ENCODE measurements at places on chromosomes 2 and 18.

DNA sequence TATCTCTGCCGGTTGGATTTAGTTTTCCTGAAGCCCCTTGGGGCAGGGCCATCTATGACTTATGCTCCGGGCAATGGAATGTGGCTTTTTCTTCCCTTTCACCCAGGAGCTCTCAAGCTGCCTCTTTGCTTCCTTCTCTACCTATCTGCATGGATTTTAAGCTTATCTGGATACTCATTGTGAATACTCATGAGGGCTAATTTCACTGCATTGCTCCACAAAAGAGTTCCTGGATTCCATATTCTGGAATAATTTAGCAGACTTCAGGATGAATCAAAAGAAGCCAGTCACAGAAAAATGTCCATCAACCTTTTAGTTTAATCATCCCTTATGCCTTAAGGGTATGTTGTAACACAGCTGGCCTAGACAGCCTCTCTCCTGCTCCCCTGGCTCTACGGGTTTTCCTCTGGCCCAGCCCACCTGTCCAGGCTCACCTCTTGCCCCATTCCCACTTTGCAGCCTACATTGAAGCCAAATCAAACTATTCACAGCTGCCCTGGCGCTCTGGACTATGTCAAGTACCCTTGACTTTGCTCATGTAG is 122.8 kb upstream of the RMDN2 start:
- no peak for DNase-seq

- DNase-seq: no peak
These were observed 44.5 kb upstream of the MYCN start for GRCh38 chr2:15895615-15896469.

DNA sequence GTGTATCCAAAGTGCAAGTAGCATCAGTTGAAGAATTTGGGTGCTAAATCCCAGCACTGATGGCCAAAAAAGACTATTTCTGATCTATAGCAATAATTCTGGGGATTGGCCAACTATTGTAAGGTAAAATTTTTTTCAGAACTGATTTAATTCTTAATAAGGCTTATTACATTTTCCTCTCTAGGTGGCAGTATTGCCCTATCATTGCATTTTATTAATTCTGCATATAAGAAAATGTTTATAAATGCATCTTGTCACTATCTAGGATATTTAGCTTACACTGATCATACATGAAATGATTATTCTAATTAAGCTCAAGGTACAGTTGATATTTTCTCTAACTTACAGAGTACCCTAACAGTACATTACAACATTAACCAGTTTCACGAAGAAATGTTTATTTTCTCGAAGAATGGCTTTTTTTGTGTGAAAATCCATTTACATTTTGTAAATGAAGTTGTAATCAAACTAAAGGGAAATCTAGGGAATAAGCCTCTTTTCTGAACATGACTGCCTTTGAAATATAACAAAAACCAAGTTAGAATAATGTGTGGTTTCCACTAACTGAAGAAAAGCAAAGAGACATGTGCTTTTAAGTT is 11.0 kb downstream of the TTN start:
- DNase-seq: no peak

- no peak for DNase-seq
These were observed 91.8 kb downstream of the METTL8 start for GRCh38 chr2:171342067-171342413.

DNA sequence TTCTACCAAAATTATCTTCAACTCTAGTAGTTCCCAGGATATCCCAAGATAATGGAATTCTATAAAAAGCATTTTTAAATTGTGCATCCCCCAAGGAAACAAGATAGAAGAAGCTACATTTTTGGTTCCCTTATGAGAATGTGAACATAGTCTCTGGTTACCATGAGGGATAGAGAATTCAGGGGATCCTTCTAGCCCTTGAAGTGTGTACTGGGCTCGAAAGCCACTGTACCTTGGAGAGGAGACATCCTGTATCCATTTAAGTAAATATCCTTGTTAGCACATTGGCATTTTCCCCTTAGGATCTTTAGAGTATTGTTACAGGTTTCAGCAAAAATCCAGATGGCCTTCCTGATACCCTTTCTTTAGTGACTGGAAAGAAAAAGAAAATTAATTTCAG is 228.5 kb downstream of the RTP5 start:
- no peak for DNase-seq

GRCh38 chr2:75607400-75607798 is 39.2 kb upstream of the MRPL19 start:
- no peak for DNase-seq

DNA sequence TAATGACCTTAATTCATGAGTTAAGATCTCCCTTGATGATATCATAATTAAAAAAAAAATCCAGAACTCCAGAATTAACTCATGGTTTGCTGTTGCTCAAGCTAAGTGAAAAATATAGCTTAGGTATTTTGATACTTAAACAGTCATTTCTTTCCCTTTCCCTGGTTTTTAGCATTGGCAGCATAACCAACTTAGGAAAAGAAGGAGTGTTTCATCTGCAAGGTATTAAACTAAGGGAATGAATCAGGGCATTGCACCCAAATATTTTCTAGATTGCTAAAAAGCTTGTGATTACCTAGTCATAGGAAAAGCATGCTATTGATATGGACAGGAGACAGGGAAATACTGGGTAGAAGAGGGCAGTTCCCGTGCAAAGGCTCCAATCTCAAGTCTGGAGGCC is 207.2 kb downstream of the LRP1B start:
- DNase-seq: no peak

- no peak for DNase-seq
These were observed 16.1 kb downstream of the MBP start for GRCh38 chr18:77116201-77117080.

GRCh38 chr2:200453853-200454534 is 55.9 kb downstream of the KCTD18 start:
- DNase-seq: no peak

GRCh38 chr2:46805401-46805951 is 110.1 kb downstream of the MCFD2 start:
- DNase-seq: no peak

GRCh38 chr18:72674710-72675109 is 130.6 kb upstream of the CBLN2 start:
- no peak for DNase-seq

DNA sequence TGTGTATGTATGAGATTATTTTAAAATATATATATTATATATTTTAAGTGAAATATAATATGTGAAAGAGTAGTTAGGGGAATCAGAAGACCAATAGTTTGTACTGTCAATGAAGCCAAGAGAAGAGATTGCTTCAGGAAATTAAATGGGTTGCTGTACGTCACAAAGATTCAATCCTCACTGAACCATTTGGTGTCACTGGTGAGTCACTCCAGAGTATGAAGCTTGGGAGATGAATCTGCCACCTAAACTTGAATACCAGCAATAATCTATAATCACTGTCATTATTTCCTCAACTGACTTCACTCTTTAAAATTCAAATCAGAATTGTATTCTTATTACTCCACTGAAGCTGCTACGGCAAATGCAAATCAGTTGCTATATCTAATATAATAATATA is 41.9 kb upstream of the SCN9A start:
- no peak for DNase-seq

DNA sequence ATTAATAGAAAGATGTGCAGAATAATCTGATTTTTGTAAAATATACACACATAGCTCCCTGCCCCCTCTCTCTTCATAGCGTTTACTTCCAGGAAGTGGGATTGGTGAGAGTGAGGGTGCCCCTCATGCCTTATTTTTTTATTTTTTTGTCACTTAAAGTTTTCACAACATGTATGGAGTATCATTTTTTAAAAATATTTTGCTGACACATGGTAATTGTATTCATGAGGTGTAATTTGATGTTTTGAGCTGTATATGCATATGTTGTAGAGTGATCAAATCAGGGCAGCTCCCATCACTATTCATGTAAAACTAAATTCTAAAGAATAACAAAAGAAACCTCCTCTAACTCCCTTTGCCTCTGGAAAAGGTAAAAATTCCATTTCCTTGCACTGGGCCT is 74.7 kb downstream of the VSNL1 start:
- no peak for DNase-seq

- no peak for DNase-seq
These were observed 20.6 kb downstream of the MBD2 start for GRCh38 chr18:54203914-54204313.

GRCh38 chr2:199791326-199791725 is 59.7 kb downstream of the FTCDNL1 start:
- DNase-seq: no peak

DNA sequence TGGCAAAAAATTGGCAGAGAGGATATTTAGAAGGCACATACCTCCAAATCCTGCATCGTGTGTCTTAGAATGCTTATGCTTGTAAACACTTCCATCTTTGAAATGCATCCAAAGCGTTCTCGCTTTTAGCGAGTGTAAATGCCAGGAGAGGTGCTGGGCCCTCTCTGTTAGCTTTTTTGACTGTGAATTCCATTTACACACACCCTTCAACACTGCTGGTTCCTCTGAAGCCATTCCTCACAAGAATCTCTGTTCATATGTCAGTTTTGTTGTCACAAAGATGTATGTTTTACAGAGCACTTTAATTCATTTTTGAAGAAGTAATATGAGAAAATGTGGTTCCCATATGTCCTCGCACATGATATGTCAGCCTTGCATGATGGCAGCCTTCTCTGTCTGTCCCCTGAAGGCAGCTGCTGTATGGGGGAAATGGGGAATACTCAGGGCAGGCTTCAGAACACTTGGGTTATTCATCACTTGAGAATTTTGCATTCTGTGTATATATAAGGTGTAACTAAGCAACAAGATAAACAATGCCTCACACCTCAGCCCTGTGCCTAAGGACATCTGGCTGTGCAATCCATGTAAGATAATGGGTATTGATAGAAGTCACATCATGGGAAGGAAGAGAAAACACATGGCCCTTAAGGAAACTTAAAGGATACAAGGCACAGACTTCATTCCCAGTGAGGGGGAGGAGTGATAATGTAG is 52.3 kb downstream of the RAB27B start:
- DNase-seq: no peak

DNA sequence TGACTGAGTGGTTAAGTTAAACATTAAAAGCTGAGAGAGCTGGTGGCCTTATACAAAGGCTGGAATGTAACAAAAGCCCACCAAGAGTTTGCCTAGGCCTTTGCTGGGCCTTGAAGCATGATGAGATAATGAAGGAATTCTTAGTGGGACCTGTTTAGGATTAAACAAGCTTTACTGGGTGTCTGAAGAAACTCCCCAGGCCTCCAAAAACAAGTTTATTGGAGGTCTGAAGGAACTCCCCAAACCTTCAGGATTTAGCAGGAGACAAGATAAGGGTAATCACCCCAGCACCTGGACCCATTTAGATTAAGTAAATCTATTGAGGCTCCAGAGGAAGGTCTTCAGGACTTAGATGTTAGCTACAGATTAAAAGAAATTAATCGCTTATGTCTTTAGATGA is 18.7 kb downstream of the PCARE start:
- DNase-seq: no peak

- DNase-seq: no peak
These were observed 57.4 kb downstream of the ADI1 start for GRCh38 chr2:3461801-3462492.

DNA sequence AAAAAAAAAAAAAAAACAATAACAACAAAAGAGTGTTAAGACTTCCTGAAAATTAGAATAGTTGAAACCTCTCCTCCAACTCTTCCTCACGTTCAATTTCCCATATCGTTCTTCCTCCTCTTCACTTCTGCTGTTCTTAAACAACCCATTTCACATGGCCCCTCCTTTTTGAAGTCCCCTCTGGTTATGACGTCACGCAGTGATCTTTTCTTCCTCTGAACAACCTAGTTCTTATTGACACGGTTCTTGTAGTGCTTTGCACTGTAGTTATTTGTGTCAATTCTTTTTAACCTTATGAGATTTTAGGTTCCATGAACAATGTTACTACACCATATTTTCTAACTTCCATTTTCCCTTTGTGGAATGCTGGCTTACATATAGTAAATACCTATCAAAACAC is 69.5 kb upstream of the RGPD4 start:
- no peak for DNase-seq

- no peak for DNase-seq
These were observed 51.2 kb downstream of the MYO3B start for GRCh38 chr2:170229125-170229524.

- DNase-seq: no peak
These were observed 343.6 kb upstream of the SYT4 start for GRCh38 chr18:43620936-43621335.

GRCh38 chr2:239589270-239589825 is 188.5 kb upstream of the HDAC4 start:
- no peak for DNase-seq

- peak; percentile 91 for DNase-seq
These were observed 42.1 kb downstream of the BMP10 start for GRCh38 chr2:68828887-68829708.

DNA sequence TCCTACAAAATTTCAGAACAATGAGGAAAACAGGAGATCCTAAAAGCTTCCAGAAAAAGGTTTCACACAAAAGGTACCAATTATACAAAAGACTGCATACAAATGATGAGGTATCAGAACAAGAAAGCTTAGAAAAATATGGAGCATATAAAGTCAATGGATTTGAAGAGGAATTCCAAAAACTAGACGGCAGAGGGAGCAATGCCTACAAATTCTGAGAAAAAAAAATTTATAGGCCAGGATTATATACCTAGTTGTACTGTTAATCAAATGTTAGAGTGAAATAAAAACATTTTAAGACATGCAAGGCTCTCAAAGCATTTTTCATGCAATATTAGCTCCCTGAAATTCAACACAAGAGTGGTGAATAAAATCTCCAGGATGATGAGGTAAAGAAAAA is 106.2 kb downstream of the ZRANB3 start:
- no peak for DNase-seq

DNA sequence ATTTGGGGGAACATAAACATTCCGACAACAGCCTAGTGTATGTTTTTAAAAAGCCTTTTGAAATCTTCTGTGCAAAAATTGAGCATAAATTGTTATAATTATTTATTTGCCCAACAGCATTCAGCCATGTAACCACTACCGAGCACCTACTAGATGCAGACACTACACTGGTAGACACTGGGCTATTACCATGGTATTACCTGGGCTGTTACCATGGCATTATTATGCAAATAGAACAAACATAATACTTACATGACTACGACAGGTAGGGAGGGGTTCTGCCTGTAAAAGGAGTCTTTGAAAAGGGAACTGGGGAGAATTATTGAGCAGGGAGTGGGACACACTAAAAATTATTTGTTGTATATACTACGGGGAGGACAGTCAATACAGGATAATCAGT is 116.4 kb downstream of the MREG start:
- no peak for DNase-seq

GRCh38 chr2:212898011-212898410 is 253.4 kb downstream of the IKZF2 start:
- DNase-seq: no peak

DNA sequence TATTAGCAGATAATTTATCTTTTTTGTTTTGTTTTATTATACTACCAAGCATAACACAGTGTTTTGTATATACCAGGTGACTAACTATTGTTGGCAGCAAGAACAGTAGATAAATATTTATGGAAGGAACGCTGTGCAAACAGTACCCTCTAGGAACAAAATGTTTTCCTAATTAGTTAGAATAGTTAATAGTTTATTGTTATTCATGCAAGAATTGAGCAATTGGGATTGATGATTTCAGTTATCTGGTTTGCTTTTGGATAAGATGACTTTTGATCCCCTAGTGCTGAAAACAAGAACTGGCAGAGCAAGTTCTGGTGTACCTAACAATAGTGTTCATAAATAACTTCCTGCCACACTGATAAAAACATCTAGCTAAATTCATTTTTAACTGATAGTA is 323.3 kb downstream of the TGIF1 start:
- no peak for DNase-seq
